ENCODE measurements at places on chromosomes 1 and 21.

DNA sequence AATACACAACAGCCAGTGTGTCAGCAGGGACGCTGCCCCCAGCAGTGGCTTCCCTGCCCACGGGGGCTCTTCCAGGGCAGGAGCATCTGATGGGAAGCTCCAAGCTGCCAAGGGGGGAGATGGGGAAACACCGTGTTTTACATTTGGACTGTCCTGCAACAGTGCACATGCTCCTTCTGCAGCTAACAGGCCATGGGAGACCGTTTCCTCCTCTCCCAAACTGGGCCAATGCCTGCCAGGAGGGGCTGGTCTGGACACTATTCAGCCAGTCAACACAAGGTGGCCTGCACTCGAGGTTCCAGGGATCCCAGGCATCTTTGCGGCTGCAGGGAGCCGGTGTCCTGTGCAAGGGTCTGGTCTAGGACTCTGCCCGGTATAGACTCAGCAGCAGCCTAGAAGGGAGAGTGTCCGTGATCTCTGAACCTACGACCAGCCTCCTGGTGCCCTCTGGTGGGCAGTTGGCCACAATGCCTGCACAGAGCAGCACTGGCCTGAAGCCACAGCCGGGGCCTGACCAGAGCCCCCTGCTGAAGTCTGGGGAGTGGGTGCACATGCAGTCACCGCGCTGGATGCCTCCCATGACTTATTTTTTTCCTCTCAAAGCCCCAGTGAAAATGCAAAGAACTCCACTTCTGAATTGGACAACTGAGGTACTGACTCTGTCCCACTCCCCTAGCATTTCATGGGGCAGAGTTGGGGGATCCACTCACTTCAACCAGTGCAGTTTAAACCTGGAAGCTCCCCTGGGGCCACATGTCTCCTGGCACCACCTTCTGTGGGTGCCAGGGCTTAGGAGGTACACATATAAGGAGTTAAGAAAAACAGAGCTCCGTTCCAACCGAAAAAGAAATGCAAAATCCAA, 33.3 kb downstream of the RCC2 start:
- DNase-seq: peak; percentile 90
- H3K27me3 ChIP-seq: no peaks in the 10 kb centered on the region
- H3K27ac ChIP-seq: no peak overlapping the region
- no peak overlapping the region for H3K4me3 ChIP-seq

GRCh38 chr1:168833362-168833761, 104.4 kb upstream of the DPT start:
- peaks cover 5% of the 10 kb centered on the region for H3K36me3 ChIP-seq
- DNase-seq: no peak
- no peaks in the 10 kb centered on the region for H3K27me3 ChIP-seq
- no peak overlapping the region for H3K4me3 ChIP-seq

- no peak overlapping the region for H3K4me3 ChIP-seq
- H3K4me1 ChIP-seq: no peaks in the 10 kb centered on the region
- H3K27ac ChIP-seq: no peak overlapping the region
- no peaks in the 10 kb centered on the region for H3K27me3 ChIP-seq
- no peaks in the 10 kb centered on the region for H3K36me3 ChIP-seq
- DNase-seq: no peak
These were observed 17.6 kb upstream of the CCT8 start for GRCh38 chr21:29091033-29091432.

GRCh38 chr1:12229386-12229834, 420 bp upstream of the VPS13D start:
- H3K36me3 ChIP-seq: no peaks in the 10 kb centered on the region
- H3K27me3 ChIP-seq: no peaks in the 10 kb centered on the region
- DNase-seq: no peak

DNA sequence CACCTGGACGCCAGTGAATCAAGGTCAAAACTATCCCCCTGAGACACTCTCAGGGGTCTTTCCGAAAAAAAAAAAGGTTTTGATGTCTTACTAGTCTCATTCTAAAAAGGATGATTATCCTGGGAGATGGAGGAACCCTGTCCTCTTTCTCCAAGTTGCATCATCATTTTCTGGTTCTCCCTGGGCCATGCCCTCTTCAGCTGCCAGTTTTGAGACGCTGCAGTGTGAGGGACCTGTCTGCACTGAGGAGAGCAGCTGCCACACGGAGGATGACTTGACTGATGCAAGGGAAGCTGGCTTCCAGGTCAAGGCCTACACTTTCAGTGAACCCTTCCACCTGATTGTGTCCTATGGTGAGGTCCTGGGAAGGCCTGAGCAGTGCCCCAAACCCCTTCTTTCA, 3.5 kb downstream of the FCRLA start:
- H3K4me1 ChIP-seq: no peaks in the 10 kb centered on the region
- H3K27me3 ChIP-seq: no peaks in the 10 kb centered on the region
- H3K36me3 ChIP-seq: no peaks in the 10 kb centered on the region
- H3K4me3 ChIP-seq: no peak overlapping the region
- DNase-seq: no peak
